ENCODE measurements at places on chromosomes 3 and 15.

DNA sequence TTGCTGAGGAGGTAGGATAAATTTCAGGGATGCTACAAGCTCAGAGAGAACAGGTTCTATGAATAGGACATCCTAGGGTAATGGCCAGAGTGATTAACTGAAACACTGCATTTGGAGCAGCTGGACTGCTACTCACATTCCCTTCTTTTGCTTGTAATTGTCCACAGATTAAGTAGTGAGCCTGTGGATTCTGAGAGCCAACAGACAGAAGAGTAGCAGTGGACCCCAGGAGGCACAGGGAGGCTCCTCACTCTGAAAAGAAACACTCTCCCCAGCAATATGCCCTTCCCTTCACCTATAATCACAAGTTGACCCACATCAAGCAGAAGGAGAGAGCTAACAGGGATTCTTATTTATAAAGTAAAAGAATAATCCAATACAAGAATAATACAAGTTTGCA lies 10.6 kb upstream of the RFX7 start:
- DNase-seq = no peak

DNA sequence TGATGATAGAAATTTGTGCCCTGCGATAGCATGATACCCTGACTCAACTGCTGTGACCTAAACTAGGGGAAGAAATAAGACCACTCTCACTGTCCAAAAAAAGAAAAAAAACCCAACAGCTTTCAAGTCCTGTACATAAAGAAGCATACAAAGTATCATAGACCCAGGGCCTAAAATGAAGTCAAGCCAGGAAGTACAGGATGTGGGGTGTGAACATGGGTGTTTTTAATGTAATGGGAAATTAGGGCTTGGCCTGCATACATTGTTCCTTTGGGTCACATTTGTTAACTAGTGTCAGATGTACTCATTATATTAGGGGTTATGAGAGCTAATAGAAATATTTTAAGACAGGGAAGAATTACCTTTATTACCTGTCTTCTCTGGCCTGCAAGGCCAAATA lies 200.5 kb upstream of the BHLHE40 start:
- DNase-seq = no peak

- no peak for DNase-seq
Observed at GRCh38 chr15:56242576-56243162, 1.0 kb downstream of the RFX7 start.

DNA sequence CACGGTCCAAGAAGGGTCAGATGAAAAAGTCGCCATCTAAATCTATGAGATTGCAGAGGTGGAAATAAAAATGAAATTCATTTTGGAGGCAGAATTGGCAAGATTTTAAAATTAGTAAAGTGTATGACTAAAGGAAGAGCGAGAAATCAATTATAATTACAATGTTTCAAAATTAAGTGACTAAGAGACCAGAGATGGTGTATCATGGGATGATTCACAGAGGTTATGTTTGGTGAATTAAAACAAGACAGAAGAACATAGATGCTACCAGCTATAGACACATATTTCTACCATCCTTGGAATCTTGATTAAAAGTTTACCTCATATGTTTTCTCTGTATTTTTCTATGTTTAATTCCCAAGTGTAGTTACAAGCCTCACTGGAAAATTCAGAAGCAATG lies 308.9 kb upstream of the DNAJC19 start:
- no peak for DNase-seq

GRCh38 chr15:64148581-64148980 lies 3.0 kb upstream of the SNX22 start:
- no peak for DNase-seq
